T-helper 1 cell treated with Interleukin-12 subunit alpha and Interleukin-12 subunit beta and Interleukin-4 antibody, amounts not matched to agents 30 ng/mL and 1 ng/mL, for 36 hours (primary cell): ENCODE measurements at places on chromosomes 12 and 14. TPM values are rescaled to one million over a fixed set of nuclear protein-coding genes. Genes with fewer than 3 reads are reported as not detected.

The NACA gene
- 717 TPM in 2 replicates for total RNA-seq

The BCL11B gene
- total RNA-seq = 95.8 and 96.0 TPM in 2 replicates

The ALX1 gene
- total RNA-seq = not detected in 2 replicates

The NKX2-1 gene
- total RNA-seq = not detected in 2 replicates

The SLC2A14 gene
- 0.10 TPM in 1 of 2 replicates, not detected in the other for total RNA-seq

The BATF gene
- 148 and 149 TPM in 2 replicates for total RNA-seq

The TAS2R42 gene
- total RNA-seq = not detected in 2 replicates

The UBE2N gene
- total RNA-seq = 183 and 184 TPM in 2 replicates

The RALGAPA1 gene
- 57.2 and 58.8 TPM in 2 replicates for total RNA-seq

The SLCO1B3 gene
- not detected in 2 replicates for total RNA-seq

The ANO4 gene
- not detected in 2 replicates for total RNA-seq

The CCDC197 gene
- total RNA-seq = 0.15 TPM in 1 of 2 replicates, not detected in the other

The BIN2 gene
- 181 and 187 TPM in 2 replicates for total RNA-seq

The CCDC175 gene
- total RNA-seq = not detected in 2 replicates
